ENCODE measurements at places on chromosomes 2 and 18. TPM values are rescaled to one million over a fixed set of nuclear protein-coding genes. Genes with fewer than 3 reads are reported as not detected.

UGT1A4 gene
- not detected for total RNA-seq

IL36A gene
- not detected for total RNA-seq

KIAA2012 gene
- total RNA-seq: 1.3 TPM

PIGN gene
- total RNA-seq: 30.6 TPM

FLACC1 gene
- total RNA-seq: 10.5 TPM

NTSR2 gene
- total RNA-seq: 0.47 TPM

GKN2 gene
- total RNA-seq: not detected

LHCGR gene
- 1.5 TPM for total RNA-seq

GRCh38 chr2:145855142-145855541, 1335.2 kb upstream of the ZEB2 start:
- DNase-seq: no peak
- H3K4me1 ChIP-seq: no peaks in the 10 kb centered on the region
- H3K27me3 ChIP-seq: no peaks in the 10 kb centered on the region
- H3K36me3 ChIP-seq: no peaks in the 10 kb centered on the region
- H3K4me3 ChIP-seq: no peak overlapping the region
- no peak overlapping the region for H3K27ac ChIP-seq

DNA sequence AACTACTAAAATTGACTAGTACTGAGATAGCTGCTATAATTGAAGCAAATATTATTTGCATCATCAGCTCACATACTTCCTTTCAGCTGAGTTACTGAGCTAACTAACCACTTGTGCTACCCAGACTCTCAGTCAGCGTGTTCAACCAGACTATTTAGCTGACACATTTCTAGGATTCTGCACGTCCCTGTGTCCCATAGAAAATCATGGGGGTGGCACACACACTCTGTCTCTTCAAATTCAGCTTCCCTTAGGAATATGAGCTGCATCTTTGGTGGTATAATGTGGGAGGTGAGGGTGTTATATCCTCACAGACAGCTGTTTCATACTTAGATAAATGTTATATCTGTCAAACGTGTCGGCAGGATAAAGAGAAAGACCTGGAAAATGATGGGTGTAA, 424.0 kb downstream of the CDH2 start:
- H3K36me3 ChIP-seq: no peaks in the 10 kb centered on the region
- H3K27me3 ChIP-seq: no peaks in the 10 kb centered on the region
- no peaks in the 10 kb centered on the region for H3K4me1 ChIP-seq
- H3K4me3 ChIP-seq: no peak overlapping the region
- no peak overlapping the region for H3K27ac ChIP-seq

DNA sequence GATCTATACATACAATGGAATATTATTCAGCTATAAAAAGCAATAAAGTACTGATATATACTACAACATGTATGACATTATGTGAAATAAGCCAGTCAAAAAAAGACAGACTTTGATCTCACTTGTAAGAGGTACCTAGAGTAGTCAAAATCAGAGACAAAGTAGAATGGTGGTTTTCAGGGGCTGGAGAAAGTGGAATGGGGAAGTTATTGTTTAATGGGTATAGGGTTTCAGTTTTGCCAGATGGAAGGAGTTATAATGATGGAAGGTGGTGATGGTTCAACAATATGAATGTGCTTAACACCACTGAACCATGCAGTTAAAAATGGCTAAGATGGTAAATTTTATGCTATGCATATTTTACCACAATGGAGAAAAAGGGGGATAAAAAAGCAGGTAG, 6.3 kb downstream of the COBLL1 start:
- H3K4me1 ChIP-seq: no peaks in the 10 kb centered on the region

DNA sequence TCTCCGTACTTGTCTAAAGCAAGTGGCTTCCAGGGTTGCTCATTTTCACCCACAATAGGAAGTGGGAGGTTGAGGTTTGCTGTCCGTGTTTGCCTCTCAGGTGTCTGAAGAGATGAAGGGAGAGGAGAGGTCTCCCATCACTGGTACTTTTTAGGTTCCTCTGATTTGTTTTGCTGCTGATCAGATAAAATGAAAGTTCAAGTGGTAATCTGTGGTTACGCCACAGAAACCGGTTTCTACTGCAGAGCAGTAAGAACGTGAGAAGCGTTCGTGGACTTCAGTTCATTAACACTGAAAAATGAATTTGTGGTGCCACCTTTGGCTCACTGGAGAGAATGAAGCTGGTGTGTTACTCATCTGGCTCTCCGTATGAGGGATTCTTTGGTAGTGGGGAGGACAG, 118.2 kb downstream of the GBX2 start:
- no peak overlapping the region for H3K4me3 ChIP-seq
- H3K27ac ChIP-seq: no peak overlapping the region
- DNase-seq: no peak
- no peaks in the 10 kb centered on the region for H3K4me1 ChIP-seq
- H3K27me3 ChIP-seq: no peaks in the 10 kb centered on the region
- no peaks in the 10 kb centered on the region for H3K36me3 ChIP-seq

DNA sequence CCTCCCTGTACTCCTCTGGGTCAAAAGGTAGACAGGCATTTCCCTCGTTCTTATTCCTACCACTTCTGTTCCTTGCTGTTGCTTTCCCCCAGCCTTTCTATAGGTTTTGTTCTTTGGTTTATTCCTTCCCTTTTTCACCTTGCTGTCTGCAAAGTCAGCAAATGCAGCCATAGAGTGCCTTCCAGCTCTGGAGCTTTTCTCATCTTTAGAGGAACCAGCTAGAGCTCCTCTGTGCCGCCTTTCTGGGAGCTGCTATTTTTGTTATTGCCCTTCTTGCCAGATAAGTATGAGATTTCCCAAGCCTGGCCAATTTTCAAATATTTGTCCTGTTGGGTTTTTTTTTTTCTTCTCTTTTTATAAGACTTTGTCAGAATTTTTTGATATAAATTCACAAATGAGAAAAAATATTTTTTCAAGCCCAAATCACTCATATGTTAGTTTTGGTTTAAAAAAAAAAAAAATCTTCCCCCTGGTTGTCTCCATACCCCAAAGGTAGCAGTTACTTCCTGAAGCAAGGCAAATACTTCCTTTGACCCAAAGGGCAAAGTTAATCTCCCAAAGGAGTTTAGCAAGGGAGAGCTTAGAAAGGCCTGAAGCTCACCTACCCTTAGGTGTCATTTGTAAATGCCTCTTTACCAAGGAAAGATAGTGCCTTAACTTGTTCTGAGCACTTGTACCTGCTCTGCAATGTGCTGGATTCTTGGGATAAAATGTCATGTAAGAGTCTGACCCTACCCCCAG, 5.1 kb upstream of the TTC27 start:
- no peak for DNase-seq
- no peak overlapping the region for H3K4me3 ChIP-seq
- no peak overlapping the region for H3K27ac ChIP-seq
- no peaks in the 10 kb centered on the region for H3K36me3 ChIP-seq
- H3K27me3 ChIP-seq: no peaks in the 10 kb centered on the region
- no peaks in the 10 kb centered on the region for H3K4me1 ChIP-seq

- DNase-seq: no peak
- peaks cover 4% of the 10 kb centered on the region for H3K4me1 ChIP-seq
- no peak overlapping the region for H3K4me3 ChIP-seq
- no peaks in the 10 kb centered on the region for H3K36me3 ChIP-seq
These were observed 45.2 kb upstream of the MAPRE3 start for GRCh38 chr2:26925100-26925791.

DNA sequence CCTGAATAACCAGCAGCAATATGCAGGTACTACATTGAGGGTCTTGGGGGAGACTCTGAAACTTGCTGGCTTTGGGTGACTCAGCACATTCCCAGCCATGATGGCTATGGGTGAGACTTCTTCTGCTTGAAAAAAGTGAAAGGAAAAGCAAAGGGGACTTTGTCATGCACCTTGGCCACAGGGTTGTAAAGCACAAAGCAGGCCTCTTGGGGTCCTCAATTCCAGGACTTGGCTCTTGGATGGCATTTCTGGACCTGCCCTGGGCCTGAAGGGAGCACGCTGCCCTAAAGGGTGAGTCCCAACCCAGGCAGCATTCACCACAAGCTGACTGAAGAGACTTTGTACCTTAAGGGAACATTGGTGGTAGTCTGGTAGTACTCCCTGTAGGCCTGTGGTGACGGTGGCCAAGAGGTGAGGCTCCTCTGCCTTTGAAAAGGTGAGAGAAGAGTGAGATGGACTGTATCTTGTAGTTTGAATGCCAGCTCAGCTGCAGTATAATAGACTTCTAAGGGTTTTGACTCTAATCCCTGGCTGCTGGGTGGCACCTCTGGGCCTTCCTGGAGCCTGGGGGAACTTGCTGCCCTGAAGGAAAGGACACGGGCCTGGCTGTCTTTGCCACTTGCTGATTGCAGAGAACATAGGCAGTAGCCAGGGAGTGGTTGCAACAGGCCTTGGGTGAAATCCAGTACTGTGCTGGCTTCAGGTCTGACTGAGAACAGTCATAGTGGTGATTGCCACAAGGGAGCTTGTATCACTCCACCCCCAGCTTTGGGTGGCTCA, 36.5 kb upstream of the CYTIP start:
- no peaks in the 10 kb centered on the region for H3K4me1 ChIP-seq
- H3K36me3 ChIP-seq: no peaks in the 10 kb centered on the region
- H3K27ac ChIP-seq: no peak overlapping the region
- H3K4me3 ChIP-seq: no peak overlapping the region
- peak; percentile 17 for DNase-seq

DNA sequence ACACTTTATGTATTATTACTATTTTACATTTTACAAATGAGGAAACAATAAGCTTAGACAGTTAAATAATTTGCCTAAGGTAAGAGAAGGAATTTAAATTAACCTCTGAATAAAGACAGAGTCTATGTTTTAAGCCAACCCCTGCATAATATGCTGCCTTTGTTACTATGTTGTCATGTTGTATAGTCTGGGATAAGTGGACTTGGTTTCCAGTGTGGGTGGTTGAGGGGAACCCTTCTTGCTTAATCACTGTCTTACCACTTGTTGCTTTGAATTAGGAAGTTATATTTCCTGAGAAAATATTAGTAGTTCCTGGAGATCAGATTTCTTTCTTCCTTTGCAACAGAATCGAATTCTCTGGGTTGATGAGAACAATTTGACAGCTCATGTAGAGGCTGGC, 52.6 kb downstream of the AGPS start:
- no peaks in the 10 kb centered on the region for H3K27me3 ChIP-seq
- H3K4me3 ChIP-seq: no peak overlapping the region
- H3K27ac ChIP-seq: no peak overlapping the region
- H3K4me1 ChIP-seq: no peaks in the 10 kb centered on the region

DNA sequence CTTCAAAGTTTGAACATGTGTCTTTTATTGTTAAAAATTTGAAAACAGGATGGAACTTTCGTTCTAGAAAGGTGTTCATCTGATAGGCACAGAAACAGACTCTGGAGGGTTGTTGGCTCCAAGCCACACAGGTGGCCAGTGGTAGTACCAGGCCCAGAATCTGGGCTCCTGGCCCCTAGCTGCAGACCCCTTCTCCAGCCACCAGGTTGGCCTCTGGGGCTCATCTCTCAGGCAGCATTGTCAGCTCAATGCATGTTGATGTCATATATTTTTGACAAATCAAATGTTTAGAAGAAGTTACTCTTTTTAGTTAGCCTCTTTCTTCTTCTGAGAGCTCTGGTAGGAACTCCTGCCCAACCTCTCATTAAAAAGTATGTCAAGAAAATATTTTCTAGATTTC, 34.5 kb upstream of the CHRNA1 start:
- no peaks in the 10 kb centered on the region for H3K36me3 ChIP-seq
- DNase-seq: no peak
- H3K27ac ChIP-seq: no peak overlapping the region
- no peaks in the 10 kb centered on the region for H3K27me3 ChIP-seq

DNA sequence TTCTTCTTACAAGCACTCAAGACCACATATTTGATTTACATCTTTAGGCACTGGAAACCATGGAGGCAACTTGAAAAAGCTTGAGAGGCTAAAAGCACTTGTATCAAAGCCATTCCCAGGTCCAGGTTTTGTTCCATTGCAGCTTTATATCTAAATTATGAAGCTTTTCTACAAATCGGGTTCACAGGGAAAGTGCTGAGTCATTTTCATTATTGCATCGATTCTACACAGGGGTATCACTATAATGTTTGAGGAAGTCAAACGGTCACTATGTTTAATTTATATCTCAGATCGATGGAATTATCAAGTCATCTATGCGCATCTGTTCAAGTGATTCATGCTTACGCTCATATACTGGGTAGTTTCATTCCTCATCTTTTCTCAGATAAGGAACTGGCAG, 118.7 kb downstream of the VWC2L start:
- DNase-seq: no peak
- H3K36me3 ChIP-seq: no peaks in the 10 kb centered on the region
- no peaks in the 10 kb centered on the region for H3K27me3 ChIP-seq
- H3K27ac ChIP-seq: no peak overlapping the region

- H3K36me3 ChIP-seq: no peaks in the 10 kb centered on the region
- peak overlapping the region; percentile 34 for H3K27ac ChIP-seq
- H3K27me3 ChIP-seq: no peaks in the 10 kb centered on the region
These were observed 70.5 kb upstream of the ZNF516 start for GRCh38 chr18:76565238-76566173.

- no peaks in the 10 kb centered on the region for H3K27me3 ChIP-seq
- H3K4me1 ChIP-seq: peaks cover 8% of the 10 kb centered on the region
- H3K27ac ChIP-seq: no peak overlapping the region
- H3K4me3 ChIP-seq: no peak overlapping the region
- H3K36me3 ChIP-seq: no peaks in the 10 kb centered on the region
- DNase-seq: no peak
These were observed 26.5 kb downstream of the NFATC1 start for GRCh38 chr18:79422022-79422782.

- no peak for DNase-seq
- H3K36me3 ChIP-seq: no peaks in the 10 kb centered on the region
- H3K27me3 ChIP-seq: no peaks in the 10 kb centered on the region
- no peak overlapping the region for H3K27ac ChIP-seq
- H3K4me1 ChIP-seq: no peaks in the 10 kb centered on the region
These were observed 37.1 kb upstream of the DARS1 start for GRCh38 chr2:136022396-136023146.

- peaks cover 6% of the 10 kb centered on the region for H3K4me1 ChIP-seq
- DNase-seq: no peak
- H3K36me3 ChIP-seq: no peaks in the 10 kb centered on the region
- no peaks in the 10 kb centered on the region for H3K27me3 ChIP-seq
These were observed 102.9 kb downstream of the NBAS start for GRCh38 chr2:15458277-15458676.

DNA sequence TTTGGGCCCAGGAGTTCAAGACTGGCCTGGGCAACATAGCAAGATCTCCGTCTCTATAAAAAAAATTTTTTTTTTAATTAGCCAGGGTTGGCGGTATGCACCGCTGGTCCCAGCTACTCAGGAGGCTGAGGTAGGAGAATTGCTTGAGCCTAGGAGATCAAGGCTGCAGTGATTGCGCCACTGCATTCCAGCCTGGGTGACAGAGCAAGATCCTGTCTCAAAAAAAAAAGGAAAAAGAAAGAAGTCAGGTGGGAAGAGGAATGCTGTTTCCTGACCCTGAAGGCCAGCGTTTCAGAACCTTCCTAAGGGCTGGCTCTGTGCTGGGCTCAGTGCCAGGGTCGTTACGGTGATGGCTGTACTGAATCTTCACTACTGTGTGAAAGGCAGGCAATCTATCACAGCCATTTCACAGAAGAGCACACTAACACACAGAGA, 35.0 kb upstream of the AGAP1 start:
- H3K27ac ChIP-seq: no peak overlapping the region
- H3K4me3 ChIP-seq: no peak overlapping the region
- no peak for DNase-seq
- H3K4me1 ChIP-seq: peaks cover 5% of the 10 kb centered on the region

- H3K4me3 ChIP-seq: no peak overlapping the region
- H3K4me1 ChIP-seq: no peaks in the 10 kb centered on the region
- no peaks in the 10 kb centered on the region for H3K27me3 ChIP-seq
- no peaks in the 10 kb centered on the region for H3K36me3 ChIP-seq
- no peak for DNase-seq
- no peak overlapping the region for H3K27ac ChIP-seq
These were observed 10.8 kb downstream of the SNORC start for GRCh38 chr2:232880764-232881351.

GRCh38 chr18:79553696-79554095, 125.9 kb upstream of the CTDP1 start:
- no peak for DNase-seq
- H3K27me3 ChIP-seq: no peaks in the 10 kb centered on the region
- H3K36me3 ChIP-seq: no peaks in the 10 kb centered on the region
- no peaks in the 10 kb centered on the region for H3K4me1 ChIP-seq
- no peak overlapping the region for H3K4me3 ChIP-seq
- no peak overlapping the region for H3K27ac ChIP-seq

All from testis (tissue), 5 donors.